ENCODE measurements at places on chromosomes 7 and 10.

DNA sequence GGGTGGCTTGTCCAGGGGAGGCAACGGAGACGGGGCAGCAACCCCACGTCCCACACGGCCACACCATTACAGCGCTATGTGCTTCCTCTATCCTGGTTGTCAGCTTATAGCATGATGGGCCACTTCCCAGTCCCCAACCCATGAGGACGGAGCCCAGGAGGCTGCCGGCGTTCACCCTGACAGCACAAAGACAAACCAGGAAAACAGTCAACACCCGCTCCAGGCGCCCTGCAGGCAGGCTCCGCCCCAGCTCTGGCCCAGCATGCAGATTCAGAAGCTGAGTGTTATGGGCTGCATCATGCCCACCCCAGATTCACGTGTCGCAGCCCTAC is 14.8 kb downstream of the WDR86 start:
- DNase-seq = no peak

DNA sequence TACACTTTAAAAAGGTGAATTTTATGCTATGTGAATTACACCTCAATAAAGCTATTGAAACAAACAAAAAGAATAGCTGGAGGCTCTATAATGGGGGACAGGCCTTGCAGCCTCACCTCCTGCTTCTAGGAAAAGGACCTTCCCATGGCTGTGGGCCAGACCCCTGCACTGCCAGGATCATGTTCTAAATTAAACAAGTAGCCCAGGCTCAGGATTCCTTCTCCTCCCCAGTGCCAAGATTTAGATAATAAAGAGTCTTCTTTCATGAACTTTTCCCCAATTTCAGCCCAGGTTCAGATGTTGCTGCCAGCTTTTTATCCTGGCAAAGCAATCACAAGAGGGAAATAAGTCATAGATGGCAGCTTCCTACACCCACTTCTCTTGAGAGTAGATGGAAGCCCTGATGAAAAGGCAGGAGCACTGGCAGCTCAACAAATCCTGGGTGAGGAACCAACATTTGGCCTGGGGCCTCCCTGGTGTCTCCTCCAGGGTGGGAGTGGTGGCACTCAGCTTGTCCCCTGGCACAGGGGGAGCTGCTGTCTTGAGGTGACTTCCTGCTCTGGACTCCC is 22.2 kb upstream of the CAMK2B start:
- DNase-seq = no peak

DNA sequence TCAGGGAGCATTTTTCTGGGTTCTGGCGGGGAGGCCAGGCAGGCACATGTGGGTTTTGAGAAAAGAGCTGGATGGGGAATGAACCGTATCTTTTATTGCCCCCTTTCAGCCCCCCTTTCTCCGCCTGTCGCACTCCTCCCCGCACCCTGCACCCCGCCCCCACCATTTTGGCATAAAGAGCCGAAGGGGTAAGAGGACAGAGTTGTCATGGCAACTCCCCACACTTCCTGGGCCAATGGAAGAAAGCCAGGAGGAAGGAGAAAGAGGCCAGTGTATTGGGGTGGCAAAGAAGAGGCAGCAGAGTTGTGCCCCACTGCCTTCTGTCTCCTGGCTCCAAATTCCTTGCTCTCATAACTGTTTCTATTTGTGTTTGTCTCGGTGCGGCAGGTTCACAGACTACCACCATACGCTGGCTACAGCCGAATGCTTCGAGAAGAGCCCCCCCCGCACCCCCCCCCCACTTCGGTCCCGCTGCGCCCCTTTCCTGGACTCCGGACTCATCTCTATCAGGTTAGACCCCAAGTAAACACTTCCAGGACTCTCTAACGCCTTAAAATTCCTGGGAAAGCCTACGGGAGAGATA is 3.4 kb downstream of the KCNIP2 start:
- no peak for DNase-seq

DNA sequence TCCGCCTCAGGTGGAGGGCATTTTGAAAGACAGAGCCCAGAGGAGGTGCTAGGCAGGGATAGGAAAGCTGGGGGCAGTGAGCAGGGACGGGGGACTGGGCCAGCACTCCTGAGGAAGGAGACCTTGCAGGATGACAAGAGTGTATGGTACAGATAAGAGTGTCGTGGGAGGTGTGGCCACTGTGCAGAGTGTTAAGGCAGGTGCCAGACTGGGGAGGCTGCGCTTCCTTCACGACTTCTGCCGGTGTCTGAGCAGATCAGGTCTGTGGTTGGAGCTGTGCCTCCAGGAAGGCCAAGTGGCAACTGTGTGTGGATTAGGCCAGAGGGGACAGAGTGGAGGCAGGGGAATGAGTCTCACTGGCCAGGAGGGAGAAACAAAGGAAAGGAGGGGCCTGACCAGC is 161.7 kb downstream of the HIBADH start:
- DNase-seq = no peak

- no peak for DNase-seq
Measured at GRCh38 chr10:68471063-68471585, 649 bp downstream of the DNA2 start.

DNA sequence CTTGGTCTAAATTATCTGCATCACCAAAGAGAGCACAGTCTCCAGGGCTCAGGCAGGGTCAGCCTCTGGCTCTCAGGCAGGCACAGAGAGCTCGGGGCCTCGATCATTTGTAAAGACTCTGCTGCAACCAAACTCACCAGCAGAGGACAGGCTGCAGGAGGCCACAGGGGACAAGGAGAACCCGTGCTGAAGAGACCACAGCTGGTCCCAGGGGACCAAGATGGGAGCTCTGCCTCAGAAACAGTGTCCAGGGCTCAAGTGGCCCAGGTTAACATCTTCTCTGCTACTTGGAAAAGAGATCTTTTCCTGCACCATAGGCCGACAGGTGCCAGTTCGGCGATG is 543.2 kb downstream of the PTPRN2 start:
- no peak for DNase-seq

- DNase-seq = no peak
Measured at GRCh38 chr10:47379445-47379785, 4.7 kb downstream of the ZNF488 start.

- no peak for DNase-seq
Measured at GRCh38 chr10:44011603-44011981, 362.9 kb upstream of the ZNF32 start.

DNA sequence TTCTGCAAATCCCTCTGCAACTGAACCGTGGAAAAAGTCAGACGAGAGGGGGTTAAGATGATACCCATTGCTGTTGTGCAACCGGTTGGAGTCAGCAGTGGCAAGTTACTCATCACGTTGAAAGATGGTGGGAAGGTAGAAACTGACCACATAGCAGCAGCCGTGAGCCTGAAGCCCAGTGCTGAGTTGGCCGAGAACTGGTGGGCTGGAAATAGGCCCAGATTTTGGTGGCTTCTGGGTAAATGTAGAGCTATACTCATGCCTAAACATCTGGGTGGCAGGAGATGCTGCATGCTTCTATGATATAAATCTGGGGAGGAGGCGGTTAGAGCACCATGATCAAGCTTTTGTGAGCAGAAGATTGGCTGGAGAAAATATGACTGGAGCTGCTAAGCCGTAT is 78.6 kb downstream of the ARL5B start:
- peak; percentile 76 for DNase-seq

GRCh38 chr7:147593271-147594057 is 997.1 kb upstream of the C7orf33 start:
- DNase-seq = no peak

DNA sequence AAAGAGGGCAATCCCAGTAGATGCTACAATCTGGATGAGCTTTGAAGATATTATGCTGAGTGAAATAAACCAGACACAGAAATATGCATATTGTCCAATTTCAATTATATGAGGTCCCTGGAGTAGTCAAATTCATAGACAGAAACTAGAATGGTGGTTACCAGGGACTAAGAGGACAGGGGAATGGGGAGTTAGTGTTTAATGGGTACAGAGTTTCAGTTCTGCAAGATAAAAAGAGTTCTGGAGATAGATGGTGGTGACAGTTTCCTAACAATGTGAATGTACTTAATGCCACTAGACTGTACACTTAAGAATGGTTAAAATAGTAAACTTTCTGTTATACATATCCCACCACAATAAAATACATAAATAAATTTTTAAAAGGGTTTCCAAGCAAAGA is 236.6 kb downstream of the ELMO1 start:
- DNase-seq = no peak

GRCh38 chr10:118967160-118967559 is 62.4 kb upstream of the NANOS1 start:
- no peak for DNase-seq

- DNase-seq = no peak
Measured at GRCh38 chr7:142385491-142386340, 127.9 kb upstream of the PRSS58 start.

- peak; percentile 22 for DNase-seq
Measured at GRCh38 chr10:127196282-127197153, at the start of gene INSYN2A. Gene INSYN2A, minus strand, starts transcription at chr10:127196591. Its CDS starts 20,196 bp downstream, at chr10:127176395.

DNA sequence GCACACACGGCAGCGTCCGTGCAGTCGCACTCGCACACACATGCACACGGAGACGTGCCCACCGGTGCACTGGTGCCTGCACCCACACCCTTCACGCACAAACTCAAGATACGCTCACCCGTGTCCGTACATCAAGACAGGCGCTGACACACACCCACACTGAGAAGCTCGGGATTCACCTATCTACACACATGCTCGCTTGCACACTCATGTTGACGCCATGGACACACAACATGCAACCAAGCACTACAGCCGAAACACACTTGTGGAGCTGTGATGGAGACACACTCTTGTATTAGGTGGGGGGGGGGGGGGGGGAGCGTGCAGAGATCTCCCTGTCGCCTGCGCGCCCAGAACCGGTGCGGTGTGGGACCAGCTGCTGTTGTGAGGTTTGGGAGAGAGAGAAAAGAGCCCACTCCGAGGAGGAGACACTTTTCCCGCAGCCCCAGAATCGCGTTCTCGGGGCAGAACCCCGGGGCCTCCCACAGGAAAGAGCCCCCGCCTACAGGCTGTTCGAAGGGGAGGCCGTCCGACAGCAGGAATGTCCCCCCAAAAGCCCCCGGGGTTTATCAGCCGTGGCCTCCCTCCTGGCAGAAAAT is 605 bp upstream of the NFKB2 start:
- DNase-seq = no peak

DNA sequence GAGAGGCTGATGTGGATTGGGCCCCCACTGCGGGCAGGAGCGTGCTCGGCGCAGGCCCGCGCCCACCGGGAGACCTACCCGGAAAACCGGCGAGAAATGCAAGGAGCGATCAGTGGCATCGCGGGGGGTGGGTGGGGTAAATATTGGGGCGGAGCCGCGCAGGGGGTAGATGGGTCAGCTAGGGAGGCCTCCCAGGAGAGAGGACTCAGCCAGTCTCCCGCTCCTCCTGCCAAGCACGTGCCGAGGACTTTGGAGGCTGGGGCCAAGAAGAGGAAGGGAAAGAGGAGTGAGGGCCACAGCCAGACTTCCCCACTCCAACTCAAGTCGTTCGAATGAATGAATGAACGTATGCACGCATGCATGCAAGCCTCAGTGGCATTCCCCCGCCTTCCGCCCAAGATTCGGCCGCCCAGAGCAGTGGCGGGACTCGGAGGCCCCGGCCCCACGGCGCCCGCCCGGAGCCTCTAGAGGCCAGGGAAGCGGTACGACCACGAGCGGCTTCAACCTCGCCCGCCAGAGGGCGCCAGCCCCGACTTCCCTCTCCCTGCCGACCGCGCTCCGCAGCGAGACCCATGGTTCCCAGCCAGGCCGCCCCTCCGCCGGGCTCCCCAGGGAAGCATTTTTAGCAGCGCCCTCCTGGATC is 3.6 kb downstream of the NPM3 start:
- no peak for DNase-seq

DNA sequence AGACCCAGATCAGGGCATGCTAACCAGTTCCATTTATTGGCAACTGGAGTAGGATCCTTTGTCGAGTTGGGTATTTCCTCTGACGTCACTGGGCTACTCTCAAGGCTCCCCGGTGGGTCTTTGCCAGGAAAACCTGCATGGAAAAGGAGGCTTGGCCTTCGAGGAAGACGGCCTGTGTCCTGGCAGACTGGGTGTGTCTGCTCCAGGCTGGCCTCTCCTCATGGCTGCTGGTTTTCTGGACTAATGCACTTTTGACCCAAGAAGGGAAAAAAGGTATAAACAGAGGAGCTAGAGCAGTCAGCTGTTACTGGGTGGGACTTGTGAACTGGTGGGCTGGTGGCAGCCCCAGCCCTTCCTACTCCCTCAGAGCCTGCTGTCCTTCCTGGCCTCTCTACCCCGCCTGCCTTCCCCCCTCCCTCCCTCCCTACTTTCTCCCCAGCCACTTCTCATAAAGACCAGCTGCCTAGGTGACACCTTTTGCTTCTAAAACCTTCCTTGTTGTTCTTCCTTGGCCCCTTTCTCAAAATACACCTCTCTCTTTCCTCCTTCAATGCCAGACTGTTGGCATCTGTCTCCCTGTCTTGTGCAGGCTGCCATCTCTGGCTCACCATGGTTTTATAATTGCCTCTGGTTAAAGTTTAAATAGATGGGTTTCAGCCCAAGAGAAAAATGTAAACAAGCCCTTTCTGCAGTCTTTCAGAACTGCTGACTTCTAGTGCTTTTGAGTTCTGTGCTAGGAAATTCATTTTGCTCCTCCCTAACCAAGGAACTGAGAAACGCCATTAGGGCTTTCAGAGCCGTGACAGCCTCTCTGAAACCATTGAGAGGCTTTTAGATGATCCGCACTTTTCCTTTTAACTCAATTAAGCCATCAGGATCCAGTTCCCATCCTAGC is 101.8 kb upstream of the MKLN1 start:
- DNase-seq = no peak

- DNase-seq = no peak
Measured at GRCh38 chr10:50456719-50457118, 167.0 kb downstream of the SGMS1 start.

DNA sequence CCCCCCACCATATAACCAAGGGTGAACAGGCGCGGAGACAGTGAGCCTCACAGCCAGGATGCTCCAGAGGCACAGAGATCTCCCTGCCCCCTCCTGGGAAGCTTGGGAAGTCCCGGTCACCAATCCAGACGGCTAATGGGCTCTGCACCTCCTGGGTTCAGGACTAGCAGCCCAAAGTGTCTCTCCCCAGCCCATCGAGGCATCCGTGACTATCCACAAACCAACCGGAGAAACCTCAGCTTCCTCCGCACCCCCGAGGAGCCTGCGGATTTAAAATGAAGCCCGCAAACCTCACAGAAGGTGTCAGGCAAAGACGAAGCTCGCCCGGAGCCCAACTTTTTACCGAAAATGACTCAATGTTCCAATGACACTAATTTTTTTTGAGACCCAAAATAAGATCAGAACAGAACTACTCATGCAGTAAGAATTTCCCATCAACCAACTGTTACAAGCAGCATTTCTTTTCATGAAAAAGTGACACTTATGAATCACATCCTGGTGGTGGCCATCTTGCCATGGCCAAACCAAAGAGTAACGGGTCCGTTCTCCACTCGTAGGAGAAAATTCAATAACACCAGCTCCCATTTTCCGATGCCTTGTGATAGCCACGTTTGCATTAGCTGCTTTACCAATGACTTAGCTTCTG is 6.0 kb downstream of the PDGFA start:
- no peak for DNase-seq

GRCh38 chr10:88472540-88472939 is 110.6 kb downstream of the RNLS start:
- DNase-seq = no peak
